ENCODE measurements at places on chromosomes 16 and 17.

DNA sequence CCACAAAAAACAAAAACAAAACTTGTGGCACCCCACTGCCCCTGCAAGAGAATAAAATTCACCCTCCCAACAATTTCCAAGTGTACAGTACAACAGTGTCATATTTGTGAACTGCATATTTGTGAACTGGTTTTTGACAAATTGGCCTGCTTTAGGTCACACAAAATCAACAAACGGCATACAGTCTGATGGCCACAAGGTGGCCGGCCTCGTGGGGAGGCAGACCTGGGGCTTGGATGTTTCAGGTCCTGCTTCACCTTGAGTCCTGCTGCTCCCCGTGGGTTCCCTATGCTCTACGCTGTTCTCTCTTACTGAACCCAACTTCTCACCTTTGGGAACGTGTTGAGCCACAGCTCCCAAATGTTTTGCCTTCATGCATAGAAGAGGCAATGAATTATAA, 102.2 kb downstream of the CDK5R1 start:
- no peak for DNase-seq

DNA sequence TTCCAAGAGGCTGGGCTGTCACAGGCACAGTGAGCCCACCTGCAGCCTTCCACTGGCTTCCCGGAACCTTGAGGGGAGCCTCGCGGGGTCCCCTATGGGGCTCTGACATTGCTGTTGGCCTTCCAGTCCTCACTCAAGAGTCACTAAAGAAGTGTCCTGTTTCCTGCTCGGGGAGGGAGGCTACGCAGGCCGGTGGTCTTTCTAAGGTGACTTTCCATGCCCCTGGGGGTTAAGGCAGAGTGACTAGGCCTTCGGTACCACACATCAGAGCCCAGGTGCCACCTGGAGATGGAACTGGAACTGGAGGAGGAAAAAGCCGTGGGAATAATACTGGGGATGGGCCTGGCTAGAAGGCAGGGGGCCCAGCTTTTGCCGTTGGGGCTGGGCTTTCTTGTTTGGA, 72.1 kb downstream of the IL21R start:
- DNase-seq: no peak

GRCh38 chr17:79813297-79814126, 16.6 kb upstream of the CBX8 start:
- DNase-seq: no peak

GRCh38 chr17:181245-182049, at the start of gene DOC2B:
Gene DOC2B (minus strand): TSS chr17:181650. CDS start chr17:181479, 171 bp downstream.
- DNase-seq: no peak

DNA sequence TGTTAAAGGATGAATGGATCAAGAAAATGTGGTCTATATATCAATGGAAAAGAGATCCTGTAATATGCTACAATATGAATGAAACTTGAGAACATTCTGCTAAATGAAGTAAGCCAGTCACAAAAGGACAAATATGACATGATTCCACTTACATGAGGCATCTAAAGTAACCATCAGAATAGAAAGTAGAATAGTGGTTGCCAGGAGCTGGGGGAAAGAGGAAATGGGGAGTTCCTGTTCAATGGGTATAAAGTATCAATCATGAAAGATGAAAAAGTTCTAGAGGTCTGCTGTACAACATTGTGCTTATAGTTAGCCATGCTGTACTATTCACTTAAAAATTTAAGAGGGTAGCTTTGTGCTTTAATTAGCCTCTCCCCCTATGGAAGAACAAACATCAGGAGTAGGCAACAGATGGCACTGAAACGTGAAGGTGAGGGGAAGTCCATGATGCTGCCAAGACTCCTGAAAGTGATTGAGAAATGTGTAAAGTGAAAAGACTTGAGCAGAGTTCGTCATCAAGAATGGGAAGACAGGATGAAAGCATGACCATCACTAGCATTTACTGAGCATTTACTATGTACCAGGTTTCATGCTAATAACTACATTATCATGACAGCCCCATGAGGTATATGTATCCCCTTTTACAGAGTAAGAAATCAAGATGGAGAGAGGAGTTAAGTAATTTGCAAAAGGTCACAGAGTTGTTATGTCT, 167.2 kb downstream of the CYB561 start:
- no peak for DNase-seq

- no peak for DNase-seq
Observed at GRCh38 chr17:14942526-14943190, 322.5 kb downstream of the PMP22 start.

GRCh38 chr16:65218348-65218747, 96.5 kb upstream of the CDH11 start:
- no peak for DNase-seq

GRCh38 chr16:30992276-30992780, 7.3 kb downstream of the HSD3B7 start:
- no peak for DNase-seq

- no peak for DNase-seq
Observed at GRCh38 chr17:21353326-21354010, 22.7 kb upstream of the KCNJ12 start.

GRCh38 chr16:89646906-89647305, 10.6 kb downstream of the CHMP1A start:
- DNase-seq: no peak

GRCh38 chr17:68843522-68843921, 111.7 kb downstream of the ABCA8 start:
- no peak for DNase-seq

GRCh38 chr17:1577583-1578013, 15.0 kb upstream of the PITPNA start:
- no peak for DNase-seq

DNA sequence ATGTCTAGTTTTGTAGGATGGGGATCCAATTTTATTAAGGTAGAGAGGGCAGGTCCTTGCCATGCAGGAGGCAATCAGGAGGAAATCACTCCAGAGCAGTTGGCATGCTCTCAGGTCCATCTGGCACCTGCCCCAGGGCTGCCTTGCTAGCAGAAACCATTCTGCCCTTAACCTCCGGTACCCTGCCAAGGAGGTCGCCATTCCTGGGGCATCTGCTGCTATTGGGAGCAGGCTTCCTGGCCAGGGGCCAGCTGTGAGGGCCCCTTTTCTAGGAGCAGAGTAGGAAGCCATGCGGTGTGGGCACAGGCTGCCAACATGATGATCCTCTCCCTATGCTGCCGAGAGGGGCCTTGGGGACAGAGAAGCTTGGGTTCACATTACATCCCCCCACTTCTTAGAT, 47.6 kb upstream of the MGAT5B start:
- no peak for DNase-seq

DNA sequence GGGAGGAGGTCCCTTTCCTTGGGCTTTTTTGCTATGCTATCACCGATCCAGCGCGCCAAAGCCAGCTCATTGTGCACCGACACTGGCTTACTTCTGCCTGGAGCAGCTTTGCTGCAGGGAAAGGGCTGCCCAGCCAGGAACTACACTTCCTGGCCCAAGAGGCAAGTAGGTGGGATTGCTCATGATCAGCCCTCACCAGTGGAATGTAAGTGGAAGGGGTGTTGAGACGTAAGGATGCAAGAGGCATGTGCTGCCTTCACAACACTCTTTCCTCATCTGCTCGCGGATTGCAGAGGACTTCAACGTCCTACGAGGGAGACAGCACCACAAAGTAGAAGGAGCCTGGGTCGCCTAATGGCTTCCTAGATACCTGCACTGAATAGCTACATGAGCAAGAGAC, 104.3 kb upstream of the FOXF1 start:
- no peak for DNase-seq

GRCh38 chr16:85144026-85144915, 32.0 kb upstream of the CIBAR2 start:
- no peak for DNase-seq

GRCh38 chr17:21285164-21286065, 904 bp downstream of the MAP2K3 start:
- DNase-seq: no peak

DNA sequence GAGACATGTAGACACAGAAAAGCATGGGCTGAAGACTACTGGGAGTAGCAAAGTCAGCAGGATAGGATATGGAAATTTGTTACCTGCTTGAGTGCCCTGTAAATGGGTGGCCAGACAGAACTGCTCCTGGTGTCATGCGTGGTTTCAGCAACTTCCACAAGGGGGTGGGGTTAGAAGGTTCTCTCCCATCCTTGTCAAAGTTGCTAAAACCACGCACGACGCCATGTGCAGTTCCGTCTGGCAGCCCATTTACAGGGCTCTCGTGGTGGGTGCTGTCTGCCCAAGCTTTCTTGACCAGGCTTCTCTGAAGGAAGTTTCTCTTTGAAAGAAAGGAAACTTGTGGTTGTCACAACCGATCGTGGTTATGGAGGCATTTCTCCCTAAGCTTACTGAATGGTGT, 6.9 kb upstream of the DBNDD1 start:
- no peak for DNase-seq

DNA sequence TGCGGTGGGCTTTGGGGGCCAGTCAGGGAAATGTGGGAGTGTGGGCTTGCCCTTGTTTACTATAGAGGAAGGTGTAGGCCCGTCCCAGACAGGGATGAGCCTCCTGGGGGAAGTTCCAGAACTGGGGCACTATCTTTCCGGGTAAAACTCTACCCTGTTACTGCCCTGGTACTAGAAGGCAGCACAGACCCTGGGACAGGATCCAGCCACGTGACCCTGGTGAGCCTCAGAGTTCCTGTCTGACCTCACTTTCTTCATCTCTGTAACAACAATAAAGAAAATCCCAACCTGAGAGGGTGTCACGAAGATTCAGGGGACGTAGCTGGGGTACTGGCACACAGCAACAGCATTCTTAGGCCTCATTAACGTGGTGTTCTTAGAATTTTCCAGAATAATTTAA, 239.6 kb upstream of the FOXF1 start:
- no peak for DNase-seq

GRCh38 chr17:266701-267667, 85.5 kb upstream of the DOC2B start:
- DNase-seq: no peak

DNA sequence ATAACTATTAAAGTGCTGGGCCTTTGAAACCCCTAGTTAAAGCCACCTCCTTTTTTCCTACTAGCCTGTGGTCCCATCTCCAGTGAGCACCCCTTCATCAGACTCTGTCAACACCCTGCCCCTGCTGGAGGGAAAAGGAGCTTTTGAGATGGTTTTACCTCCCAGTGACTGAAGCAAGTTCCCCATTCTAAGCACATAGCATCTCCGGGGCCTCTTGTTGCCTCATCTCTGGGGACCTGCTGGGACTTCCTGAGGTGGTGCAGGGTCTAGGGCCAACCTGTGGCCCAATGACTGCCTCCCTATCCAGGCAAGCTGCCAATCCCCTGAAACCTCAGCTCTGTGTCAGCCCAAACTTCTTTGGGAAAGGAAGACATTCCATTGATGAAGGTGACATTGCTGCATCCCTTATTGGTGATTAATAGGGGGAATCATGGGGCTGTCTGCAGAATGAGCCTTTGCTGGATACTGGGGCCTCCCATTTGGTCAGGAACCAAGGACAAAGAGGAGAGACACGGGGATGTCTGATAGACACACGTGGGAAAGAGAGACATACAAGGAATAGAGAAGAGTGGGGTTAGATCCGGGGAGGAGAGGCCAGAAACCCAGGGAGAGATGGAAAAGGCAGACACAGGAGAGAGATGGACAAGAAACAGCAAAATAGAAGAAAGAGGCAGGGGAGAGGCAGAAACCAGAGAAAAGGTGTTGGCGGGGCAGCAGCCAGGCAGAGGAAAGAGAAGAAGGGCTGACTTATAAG, 2.4 kb downstream of the C1QL1 start:
- no peak for DNase-seq

DNA sequence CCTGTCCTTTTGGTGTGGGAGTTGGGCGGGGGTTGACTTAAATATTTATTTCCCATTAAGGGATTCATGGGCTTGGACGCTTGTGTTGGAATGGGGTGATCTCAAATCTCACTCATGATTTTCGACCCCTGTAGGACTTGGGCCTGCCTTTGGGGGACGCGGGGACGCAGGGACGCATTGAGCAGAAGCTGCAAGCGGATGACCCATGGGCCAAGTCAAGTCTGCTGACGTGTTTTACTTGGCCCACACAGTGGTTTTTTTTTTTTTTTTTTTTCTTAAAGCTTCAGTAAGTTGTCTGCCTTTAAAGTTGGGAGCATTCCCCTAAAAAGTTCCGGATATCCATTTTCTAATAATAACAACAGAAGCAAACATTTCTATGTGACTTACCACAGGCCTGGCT, 28.9 kb downstream of the CMIP start:
- no peak for DNase-seq

DNA sequence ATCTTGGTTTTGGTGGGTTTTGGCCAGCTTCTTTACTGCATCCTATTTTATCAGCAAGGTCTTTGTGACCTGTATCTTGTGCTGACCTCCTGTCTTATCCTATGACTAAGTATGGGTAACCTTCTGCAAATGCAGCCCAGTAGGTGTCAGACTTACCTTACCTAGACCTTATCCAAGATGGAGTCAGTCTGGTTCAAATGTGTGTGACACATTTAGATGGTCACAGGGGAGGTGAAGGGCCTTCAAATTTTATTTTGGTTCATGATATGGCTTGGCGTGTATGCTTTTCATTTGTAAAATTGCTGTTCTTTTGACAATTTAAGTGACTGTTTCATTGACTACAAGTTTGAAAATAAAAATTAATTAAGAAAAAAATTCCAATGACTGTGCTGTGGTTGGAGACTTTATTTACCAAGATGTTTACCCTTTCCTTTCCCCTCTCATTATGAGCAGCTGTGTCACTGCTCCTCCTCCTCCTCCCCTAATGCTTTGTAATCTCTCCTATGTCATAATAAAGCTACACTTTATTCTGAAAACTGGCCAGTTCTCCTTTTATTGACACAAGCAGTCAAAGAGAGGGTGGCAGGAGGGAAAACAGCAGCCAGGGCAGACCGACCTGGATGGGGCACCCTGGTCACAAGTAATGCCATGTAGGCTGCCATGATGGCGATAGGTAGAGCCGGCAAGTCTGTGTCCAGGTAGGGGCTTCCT, 49.4 kb downstream of the TNFRSF13B start:
- no peak for DNase-seq

DNA sequence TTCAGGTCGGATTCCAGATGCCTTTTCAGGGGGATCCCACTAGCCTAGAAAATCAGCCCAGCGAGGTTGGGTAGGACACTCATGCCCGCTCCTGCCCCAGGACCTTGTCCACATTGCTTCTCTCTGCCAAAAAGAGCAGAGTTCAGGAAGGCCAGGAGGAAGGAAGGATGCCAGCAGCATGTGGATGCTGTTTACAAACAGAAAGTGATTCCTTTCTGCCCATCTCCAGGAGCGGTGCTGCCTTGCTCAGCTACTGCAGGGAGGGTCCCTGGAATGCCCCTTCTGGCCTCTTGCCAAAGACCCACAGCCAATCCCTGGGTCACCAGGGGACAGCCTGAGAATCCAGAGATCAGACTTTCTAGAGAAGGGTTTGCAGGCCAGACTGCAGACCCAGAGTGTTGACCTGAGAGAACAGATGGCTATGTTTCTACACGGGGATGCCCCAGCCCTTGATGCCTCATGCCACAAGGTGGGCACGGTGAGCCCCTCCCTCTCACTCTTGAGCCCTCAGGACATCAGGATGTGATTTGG, 32.3 kb upstream of the EMP2 start:
- DNase-seq: no peak

DNA sequence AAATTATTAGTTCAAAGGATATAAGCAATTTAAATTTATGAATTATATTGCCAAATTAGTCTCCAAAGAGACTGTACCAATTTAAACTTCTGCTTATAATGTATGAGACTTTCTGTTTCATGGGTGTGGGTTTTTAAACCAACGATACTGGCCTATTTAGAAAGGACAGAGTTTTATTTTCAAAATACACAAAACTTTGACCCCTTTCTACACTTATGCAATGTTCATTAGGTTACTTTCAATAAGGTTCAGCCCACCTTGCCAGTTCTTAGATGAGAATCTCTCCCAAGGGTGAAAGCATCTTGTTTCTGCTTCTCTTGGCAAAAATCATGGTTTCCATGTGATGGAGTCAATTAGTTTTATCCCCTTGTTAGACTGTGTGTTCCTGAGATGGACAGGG, 84.7 kb downstream of the MYO1D start:
- DNase-seq: no peak

Measured in immature natural killer cell (primary cell).